ENCODE measurements at places on chromosomes 3 and 15.

GRCh38 chr15:70262171-70262570, 164.5 kb upstream of the TLE3 start:
- DNase-seq = no peak

DNA sequence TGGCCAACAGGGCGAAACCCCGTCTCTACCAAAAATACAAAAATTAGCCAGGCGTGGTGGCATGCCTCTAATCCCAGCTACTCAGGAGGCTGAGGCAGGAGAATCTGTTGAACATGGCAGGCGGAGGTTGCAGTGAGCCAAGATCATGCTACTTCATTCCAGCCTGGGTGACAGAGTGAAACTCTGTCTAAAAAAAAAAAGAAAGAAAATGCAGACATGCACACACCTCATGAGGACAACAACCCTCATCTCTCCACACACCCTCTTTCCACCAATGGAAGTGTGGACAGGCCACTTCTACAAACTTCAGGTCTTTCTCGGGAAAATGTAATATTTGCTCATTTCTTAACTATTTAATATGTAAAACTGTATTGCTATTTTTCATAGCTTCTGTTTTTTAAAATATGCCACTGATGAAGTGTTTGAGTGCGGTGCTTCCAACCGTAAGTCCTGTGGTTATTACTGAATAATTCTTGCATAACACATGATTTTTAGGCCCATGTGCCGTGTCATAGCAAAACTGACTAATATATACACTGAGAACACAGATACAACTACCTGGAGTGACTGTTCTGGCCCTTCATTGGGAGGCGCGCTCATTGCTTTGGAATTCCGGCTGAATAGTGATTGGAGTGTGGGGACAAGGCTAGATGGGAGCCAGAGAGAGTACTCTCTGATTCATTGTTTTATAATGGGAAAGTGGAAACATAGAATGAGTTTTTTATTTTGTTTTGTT, 23.1 kb downstream of the LRRC31 start:
- no peak for DNase-seq

GRCh38 chr3:99249627-99250026, 348.1 kb upstream of the DCBLD2 start:
- DNase-seq = no peak

DNA sequence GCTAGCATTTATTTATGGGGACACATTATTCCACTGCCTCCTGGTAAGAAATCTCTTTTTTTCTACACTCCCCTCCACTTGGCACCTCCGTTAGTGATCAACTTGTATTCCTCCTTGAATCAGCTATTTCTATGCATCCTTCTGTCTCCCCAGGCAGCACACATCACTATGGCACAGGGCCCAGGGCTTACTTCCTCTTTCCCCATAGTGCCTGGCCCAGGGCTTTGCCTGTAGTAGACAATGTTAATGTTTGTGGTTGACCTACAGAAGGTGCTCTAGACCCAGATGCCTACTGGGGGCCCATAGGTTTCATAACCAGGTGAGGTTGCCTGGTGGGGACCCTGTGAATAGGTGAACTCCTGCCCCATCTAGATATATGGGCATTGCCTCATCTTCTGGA, 44.9 kb downstream of the EPHB1 start:
- no peak for DNase-seq

DNA sequence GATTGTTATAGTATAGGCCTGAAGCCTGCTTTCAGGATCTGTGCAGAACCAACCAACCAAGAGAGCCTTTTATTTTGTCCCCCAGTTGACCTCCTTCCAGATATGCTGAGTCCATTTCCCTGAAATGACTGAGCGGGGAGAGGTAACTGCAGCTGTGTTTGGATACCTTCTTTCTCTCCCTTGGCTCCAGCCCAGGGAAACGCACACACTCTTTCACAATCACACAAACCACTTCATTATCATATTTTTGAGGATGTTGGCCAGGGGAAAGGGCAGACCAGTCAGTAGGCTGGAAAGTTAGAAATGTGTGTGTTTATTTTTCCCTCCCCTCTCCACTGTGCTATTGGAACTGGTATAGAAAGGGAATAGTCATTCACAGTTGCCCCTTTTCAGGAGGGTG, 417.7 kb upstream of the TBL1XR1 start:
- no peak for DNase-seq

DNA sequence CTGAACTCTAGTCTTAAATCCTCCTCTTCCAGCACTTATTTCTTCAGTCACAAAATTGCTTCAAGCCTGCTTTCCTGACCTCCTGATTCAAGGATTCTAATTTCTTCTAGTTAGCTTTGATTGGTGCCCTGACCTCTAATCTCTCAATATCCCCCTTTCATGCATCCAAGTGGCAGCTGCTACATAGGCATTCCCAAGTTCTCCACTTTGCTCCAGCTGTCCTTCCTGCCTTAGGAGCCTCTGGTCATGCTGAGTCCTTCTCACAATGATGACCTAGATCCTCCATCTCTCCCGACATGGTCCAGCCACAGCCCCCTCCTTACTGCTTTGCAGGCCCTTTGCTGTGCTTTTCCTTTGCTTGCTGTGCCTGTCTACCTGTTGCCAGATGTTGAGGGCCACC, 347.8 kb upstream of the C2CD4B start:
- no peak for DNase-seq

- DNase-seq = no peak
Measured at GRCh38 chr15:57357799-57358198, 18.5 kb upstream of the CGNL1 start.
